ENCODE measurements at places on chromosomes 5 and 9.
A peak's percentile ranks its signal among the peaks of the same experiment; 100 is the strongest.

DNA sequence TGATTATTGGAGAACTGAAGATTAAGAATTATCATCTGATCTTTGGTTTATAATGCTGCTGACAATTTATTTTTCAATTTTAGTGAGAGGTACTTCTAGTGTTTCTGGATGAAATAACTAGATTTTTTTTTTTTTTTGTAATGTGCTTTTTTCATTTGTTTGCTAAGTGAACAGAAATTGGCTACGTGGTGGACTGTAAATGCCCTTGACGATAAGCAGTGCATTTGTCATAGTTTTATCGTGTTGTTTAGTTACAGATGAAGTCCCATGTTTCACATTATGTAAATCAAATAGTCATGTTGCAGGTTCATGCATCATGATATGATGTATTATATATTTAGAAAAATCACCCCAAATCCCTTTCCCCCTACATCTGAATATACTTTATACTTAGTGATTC, 81.0 kb downstream of the ADAMTS19 start:
- DNase-seq, result no peak

GRCh38 chr5:31186672-31187267, 6.7 kb upstream of the CDH6 start:
- peak; percentile 52 for DNase-seq

GRCh38 chr9:113436728-113437515, 26.4 kb downstream of the C9orf43 start:
- DNase-seq, result peak; percentile 50

DNA sequence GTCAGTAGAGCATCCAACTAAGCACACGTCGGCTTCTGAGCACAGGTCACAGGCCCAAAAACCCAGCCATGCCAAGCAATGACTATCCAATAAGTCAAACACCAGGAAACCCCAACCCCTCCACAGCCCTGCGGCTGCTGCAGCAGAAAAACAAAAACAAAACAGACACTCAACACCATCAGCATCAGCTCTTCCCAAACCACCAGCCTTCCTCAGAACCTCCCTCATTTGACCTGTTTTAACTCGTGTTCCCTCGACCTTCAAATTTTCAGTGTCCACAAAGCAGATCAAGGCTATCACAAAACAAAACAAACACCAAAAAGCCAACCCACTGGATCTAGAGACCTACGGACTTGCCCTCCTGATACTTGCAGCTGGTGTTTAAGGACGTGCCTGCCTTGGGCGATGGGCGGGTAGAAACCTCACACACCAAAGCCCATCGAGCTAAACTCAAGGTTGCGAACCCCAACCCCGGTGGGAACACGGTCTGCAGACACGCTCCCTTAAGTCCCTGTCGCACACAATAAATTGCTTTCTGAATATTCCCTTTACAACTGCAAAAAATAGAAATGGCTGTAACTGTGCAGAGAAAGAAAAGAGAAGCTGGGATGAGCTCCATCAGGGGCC, 247.1 kb upstream of the ANKRD55 start:
- no peak for DNase-seq

DNA sequence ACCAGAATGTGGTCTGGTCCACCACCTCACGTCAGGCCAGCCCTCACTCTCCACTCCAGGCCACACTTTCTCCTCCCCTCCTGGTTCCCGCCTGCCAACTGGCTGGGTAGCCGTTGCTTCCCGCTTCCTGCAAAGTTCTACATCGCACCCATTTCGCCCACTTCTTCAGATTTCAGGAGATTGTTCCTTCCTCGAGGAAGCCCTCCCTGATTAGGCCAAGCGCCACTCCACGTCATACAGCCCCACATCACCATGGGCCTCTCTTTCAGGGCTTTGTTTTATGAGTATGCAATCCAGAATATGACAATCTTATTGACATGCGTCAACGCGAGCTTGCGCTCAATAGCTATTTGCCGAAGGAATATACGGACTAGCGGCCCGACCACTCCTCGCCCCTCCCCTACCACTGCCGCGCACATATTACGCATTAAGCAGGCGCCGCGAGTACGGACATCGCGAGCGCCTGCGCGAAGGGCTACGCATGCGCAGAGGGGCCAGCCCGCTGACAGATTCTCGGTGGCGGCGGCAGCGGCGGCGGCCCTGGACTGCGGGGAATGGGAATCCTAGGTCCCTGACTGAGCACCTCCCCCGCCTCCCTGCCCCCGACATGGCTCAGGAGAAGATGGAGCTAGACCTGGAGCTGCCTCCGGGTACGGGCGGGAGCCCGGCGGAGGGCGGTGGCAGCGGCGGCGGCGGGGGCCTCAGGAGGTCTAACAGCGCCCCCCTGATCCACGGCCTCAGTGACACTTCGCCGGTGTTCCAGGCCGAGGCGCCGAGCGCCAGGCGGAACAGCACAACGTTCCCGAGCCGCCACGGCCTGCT, 74.7 kb downstream of the PIP5K1B start:
- peak; percentile 96 for DNase-seq

- peak; percentile 62 for DNase-seq
These were observed 427.4 kb downstream of the CETN3 start for GRCh38 chr5:89981878-89982773.

DNA sequence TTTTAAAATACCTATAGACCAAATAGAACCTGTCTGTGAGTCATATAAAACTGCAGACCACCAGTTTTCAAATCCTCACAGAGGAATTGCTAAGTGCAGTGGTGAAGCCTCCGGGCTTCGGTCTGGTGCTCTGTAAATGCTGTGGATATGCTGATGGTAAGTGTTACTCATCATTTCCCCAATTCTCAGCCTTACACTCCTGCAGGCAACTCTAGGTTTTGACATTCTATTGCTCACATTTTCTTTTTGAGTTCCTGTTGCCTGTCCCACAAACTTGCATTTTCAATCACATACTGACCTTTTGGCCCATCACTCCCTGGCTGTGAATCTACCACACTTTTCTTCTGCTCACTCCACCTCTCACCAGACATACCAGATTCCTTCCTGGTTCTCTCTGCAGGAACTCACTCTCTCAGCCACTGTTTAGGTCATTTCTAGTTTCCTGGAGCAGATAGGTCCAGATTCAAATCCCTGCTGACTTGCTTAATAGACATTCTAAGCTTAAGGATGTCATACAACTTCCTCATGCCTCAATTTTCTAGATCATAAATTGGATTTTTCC, 192.9 kb downstream of the RAB3C start:
- DNase-seq, result no peak

- DNase-seq, result no peak
These were observed 52.1 kb upstream of the KIAA1958 start for GRCh38 chr9:112434487-112434886.

GRCh38 chr5:5340206-5340729, 82.2 kb upstream of the ICE1 start:
- DNase-seq, result peak; percentile 99
